ENCODE measurements at places on chromosomes 7 and 10.

DNA sequence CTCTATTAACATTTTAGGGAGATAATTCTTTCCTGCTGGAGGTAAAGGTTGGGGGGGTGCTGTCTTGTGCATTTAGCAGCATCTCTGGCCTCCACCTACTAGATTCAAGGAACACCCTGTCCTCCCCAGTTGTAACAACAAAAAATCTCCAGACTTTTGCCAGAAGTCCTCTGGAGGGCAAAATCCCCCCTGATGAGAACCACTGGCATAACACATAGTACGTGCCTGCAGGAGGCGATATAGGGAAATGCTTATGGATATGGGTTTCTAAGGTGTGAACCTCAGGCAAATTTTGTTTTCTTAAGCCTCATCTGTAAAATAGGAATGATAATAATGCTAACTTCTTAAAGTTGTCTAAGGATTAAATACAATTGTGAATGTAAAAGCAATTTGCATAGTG is 2.9 kb upstream of the OSBPL3 start:
- no peak for DNase-seq
- no peaks in the 10 kb centered on the region for H3K36me3 ChIP-seq
- H3K4me1 ChIP-seq = peaks cover 28% of the 10 kb centered on the region
- no peaks in the 10 kb centered on the region for H3K27me3 ChIP-seq
- no peak overlapping the region for H3K4me3 ChIP-seq

DNA sequence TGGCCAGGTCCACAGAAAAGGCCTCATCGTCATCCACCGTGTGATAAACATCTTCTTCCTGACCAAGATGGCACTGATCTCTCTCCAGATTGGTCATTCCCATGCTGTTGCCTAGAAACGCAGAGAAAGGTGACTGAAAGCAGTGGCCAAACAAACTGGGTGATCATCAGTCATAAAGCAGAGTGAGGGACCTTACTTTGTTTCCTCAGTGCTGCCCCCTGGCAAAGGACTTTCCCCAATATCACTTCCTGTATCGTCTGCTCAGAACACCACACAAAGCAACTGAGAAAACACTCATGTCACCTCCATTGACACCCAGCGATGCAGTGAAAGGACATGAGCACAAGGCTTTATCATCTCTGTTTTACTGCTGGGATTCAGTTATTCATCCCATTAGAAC is 40.0 kb upstream of the TM9SF3 start:
- no peak overlapping the region for H3K27ac ChIP-seq
- H3K36me3 ChIP-seq = no peaks in the 10 kb centered on the region
- H3K27me3 ChIP-seq = no peaks in the 10 kb centered on the region
- H3K4me3 ChIP-seq = no peak overlapping the region
- DNase-seq = peak; percentile 33

DNA sequence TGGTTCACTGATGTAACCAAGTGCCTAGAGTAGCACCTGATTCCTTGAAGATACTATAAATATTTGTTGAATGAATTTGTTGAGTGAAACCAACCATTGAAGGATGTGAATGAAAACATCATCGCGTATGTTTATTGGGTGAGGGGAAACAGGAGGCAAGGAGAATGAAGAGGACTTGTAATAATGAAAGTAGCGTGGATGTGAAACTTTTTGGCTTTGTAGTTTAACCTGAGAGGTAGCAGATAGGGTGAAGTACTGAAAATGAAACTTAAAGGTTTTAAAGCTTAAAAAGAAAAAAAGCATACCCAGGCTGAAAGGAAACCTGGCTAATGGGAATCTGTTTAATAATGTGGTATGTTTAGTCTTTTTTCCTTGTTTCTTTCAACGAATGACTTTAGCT is 5.2 kb downstream of the CCNY start:
- H3K4me3 ChIP-seq = no peak overlapping the region
- no peak for DNase-seq
- no peaks in the 10 kb centered on the region for H3K27me3 ChIP-seq
- no peaks in the 10 kb centered on the region for H3K36me3 ChIP-seq
- H3K27ac ChIP-seq = peak overlapping the region; percentile 5

- H3K27me3 ChIP-seq = no peaks in the 10 kb centered on the region
- H3K4me1 ChIP-seq = no peaks in the 10 kb centered on the region
- no peak overlapping the region for H3K4me3 ChIP-seq
- H3K27ac ChIP-seq = no peak overlapping the region
- DNase-seq = no peak
- H3K36me3 ChIP-seq = no peaks in the 10 kb centered on the region
Measured at GRCh38 chr10:95836610-95837355, 71.0 kb upstream of the CC2D2B start.

DNA sequence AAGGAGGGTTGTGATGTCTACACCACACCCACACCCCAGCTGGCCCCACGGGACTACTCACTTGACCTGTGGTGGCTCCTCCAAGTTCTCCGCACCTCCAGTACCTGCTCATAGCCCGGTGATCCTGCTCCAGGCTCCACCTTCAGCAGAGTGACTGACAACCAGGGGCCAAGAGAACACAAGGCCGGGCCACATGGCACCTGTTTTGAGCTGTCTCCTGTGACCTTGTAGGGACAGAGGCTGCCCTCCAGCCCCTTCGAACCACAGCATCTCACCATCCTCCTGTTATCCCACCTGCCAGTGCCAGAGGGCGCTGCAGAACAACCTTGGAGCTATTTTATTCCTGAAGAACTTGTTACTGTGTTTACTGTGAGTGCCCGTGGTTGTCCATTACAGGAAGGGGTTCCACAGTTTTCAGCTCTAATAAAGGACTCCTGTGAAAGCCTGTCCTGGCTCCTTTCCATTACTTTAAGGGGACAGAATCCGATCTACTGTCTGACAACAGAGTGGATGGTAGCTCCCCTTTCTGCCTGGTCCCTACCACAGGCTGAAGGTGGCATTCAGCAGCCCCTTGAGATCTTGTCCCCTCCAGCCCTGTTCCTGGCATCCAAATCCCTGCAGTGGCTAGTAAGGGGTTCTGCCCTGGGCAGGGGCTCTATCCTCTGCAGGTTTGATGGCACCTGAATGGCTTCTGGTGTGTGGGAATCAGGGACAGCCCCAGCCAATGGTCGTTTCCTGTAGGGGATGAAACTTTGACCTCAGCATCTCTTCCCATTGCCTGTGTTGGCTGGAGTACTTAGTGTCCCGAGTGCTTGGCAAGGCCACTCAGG is 50.8 kb downstream of the C10orf120 start:
- no peaks in the 10 kb centered on the region for H3K36me3 ChIP-seq
- no peaks in the 10 kb centered on the region for H3K4me1 ChIP-seq
- no peak for DNase-seq
- H3K4me3 ChIP-seq = no peak overlapping the region
- peaks cover 9% of the 10 kb centered on the region for H3K27me3 ChIP-seq
- H3K27ac ChIP-seq = no peak overlapping the region

- no peaks in the 10 kb centered on the region for H3K36me3 ChIP-seq
- peaks cover 21% of the 10 kb centered on the region for H3K27me3 ChIP-seq
- peaks cover 10% of the 10 kb centered on the region for H3K4me1 ChIP-seq
- DNase-seq = no peak
Measured at GRCh38 chr7:87474533-87475358, 734 bp downstream of the ABCB4 start.

DNA sequence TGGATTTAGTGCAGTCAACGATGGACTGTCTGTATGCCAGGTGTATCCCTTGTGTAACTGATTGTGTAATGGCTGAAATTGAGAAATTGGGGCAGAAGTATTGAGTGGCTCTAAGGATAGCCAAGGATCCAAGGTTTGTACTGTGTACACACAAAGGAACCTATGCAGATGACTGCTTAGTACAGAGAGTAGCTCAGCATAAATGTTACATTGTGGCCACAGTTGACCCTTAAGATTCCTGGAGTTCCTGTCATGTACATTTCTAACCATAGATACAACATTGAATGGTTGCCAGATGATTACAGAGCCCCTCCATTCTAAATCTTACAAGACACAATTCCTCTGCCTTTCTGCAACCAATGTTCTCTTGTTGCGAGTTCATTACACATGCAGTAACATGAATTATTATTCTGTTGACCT is 25.3 kb downstream of the CCDC126 start:
- no peak overlapping the region for H3K27ac ChIP-seq
- no peaks in the 10 kb centered on the region for H3K27me3 ChIP-seq
- peaks cover 5% of the 10 kb centered on the region for H3K36me3 ChIP-seq
- H3K4me3 ChIP-seq = no peak overlapping the region
- DNase-seq = no peak
- H3K4me1 ChIP-seq = no peaks in the 10 kb centered on the region

GRCh38 chr7:88184848-88185304 is 35.0 kb downstream of the SRI start:
- no peaks in the 10 kb centered on the region for H3K27me3 ChIP-seq
- H3K4me3 ChIP-seq = no peak overlapping the region
- no peaks in the 10 kb centered on the region for H3K4me1 ChIP-seq
- H3K27ac ChIP-seq = no peak overlapping the region

GRCh38 chr10:102460836-102461186 is 9.5 kb upstream of the C10orf95 start:
- H3K36me3 ChIP-seq = peaks cover 7% of the 10 kb centered on the region
- H3K4me3 ChIP-seq = peak overlapping the region; percentile 72

DNA sequence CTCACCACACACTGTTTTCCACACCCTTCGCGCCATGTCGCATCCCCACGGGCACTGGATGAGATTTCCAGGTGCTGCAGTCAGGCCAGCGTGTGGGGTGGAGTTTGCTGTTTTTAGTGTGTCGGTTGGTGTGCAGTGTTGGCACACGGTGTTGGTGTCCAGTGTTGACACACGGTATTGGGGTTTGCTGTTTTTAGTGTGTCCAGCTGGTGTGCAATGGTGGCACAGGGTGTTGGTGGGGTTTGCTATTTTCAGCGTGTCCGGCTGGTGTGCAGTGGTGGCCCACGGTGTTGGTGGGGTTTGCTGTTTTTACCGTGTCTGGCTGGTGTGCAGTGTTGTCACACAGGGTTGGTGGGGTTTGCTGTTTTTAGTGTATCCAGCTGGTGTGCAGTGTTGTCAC is 20.1 kb upstream of the PRKAR1B start:
- no peak overlapping the region for H3K4me3 ChIP-seq
- H3K36me3 ChIP-seq = peaks cover 11% of the 10 kb centered on the region
- no peaks in the 10 kb centered on the region for H3K27me3 ChIP-seq
- no peak overlapping the region for H3K27ac ChIP-seq
- DNase-seq = no peak

GRCh38 chr10:97549587-97550322 is 22.8 kb upstream of the ANKRD2 start:
- H3K4me3 ChIP-seq = no peak overlapping the region
- peaks cover 4% of the 10 kb centered on the region for H3K4me1 ChIP-seq
- DNase-seq = no peak
- no peaks in the 10 kb centered on the region for H3K36me3 ChIP-seq
- H3K27ac ChIP-seq = no peak overlapping the region
- no peaks in the 10 kb centered on the region for H3K27me3 ChIP-seq

All from CD4-positive, alpha-beta T cell (primary cell).